ENCODE measurements at places on chromosomes 2 and 18.

GRCh38 chr18:41459656-41460055, 495.4 kb upstream of the PIK3C3 start:
- no peak for DNase-seq

DNA sequence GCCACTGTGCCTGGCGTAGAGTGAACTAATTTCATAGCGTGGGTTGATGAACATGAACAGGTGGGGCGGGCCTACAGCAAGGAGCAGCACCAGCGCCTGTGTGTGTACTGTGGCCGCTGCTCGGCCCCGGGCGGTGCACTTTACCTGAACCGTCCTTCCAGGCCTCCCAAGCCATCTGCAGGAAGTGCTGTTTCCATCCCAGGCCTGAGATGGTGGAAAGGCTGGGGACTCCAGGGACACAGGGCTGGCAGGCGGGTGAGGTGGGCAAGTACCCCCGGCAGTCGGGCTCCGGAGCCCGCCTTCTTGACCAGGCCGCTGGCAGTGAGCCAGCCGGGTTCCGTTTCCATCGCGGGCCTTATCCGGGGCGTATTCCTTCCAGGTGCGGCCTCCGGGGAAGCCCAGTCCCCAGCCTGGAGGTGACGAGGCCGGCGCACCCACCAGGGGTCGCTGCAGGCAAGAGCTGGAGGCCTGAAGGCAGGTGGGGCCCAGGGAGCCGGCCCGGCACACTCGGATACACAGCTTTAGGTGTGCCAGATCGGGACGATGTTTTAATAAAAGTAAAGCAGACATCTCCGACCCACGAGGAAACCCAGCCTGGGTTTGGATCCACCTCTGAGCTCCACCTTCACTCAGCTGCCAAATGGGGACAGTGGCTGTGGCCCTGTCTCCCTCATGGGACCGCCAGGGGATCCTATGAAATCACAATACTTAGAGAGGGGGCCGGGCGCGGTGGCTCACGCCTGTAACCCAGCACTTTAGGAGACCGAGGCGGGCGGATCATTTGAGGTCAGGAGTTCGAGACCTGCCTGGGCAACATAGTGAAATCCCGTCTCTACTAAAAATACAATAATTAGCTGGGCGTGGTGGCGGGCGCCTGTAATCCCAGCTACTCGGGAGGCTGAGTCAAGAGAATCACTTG, 22.7 kb upstream of the PDIA6 start:
- peak; percentile 73 for DNase-seq

DNA sequence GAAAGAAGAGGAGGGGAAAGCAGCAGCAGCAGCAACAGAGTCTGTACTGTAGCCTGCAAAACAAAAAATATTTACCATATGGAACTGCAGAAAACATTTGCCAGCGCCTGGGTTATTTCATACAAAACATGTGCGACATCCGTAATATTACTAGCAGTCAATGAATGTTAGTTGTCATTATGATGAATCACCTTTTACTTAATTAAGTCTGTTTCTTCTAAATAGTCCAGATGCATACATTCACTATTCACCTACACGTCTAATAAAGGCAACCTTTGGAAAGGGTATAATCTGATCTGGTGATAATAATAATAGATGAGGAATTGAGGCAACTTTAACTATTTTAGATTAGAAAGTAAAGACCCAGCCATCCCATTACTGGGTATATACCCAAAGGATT, 426.3 kb upstream of the ST6GAL2 start:
- DNase-seq: no peak

- DNase-seq: no peak
These were observed 45.6 kb downstream of the CEP192 start for GRCh38 chr18:13036622-13037320.

GRCh38 chr18:35138773-35139172, 97.6 kb downstream of the MAPRE2 start:
- no peak for DNase-seq

DNA sequence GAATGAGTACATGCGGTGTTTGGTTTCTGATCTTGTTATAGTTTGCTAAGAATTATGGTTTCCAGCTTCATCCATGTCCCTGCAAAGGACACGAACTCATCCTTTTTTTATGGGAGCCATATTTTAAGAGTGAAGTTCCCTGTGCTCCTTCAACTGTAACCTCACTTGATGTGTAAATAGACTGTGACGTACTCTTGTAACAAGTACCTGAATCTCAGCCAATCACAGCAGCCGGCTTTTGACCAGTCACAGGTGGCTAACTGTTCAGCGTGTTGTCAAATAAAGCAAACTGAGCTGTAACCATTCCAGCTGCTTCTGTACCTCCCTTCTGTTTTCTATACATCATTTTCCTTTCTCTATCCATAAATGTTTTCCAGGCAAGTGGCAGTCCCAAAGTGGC, 774.3 kb upstream of the HS6ST1 start:
- no peak for DNase-seq

GRCh38 chr2:189002079-189002478, 27.9 kb downstream of the COL3A1 start:
- DNase-seq: no peak

- DNase-seq: no peak
These were observed 164.1 kb upstream of the GATA6 start for GRCh38 chr18:22005191-22005841.

DNA sequence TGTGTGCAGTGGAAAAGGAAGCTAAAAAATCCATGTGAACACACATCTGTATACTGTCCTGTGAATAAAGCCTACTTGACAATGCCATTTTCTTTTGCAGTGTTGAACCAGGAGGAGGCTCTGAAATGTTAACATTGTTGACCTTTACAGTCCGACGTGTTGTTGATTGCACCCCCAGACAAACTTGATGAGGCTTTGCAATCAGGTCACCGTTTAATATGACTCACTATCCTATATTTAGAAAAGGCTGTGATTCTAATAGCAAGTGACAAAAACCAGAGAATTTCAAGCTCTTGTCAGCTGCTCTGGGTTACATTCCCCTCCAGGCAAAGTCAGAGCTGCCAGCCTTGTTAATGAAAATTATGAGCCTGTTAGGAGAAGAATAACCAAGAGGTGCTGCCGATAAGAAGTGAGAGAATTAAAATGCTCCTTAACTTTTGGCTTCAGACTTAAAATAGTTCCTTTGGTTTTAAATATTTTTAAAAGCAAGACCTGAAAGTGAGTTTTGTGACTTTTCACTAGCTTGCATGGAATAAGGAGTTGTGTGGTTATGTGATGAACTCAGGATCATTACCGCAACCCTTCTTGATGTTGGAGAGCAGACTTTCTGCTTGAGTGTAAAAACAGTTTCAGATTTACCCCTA, 162.1 kb downstream of the QPCT start:
- DNase-seq: no peak

DNA sequence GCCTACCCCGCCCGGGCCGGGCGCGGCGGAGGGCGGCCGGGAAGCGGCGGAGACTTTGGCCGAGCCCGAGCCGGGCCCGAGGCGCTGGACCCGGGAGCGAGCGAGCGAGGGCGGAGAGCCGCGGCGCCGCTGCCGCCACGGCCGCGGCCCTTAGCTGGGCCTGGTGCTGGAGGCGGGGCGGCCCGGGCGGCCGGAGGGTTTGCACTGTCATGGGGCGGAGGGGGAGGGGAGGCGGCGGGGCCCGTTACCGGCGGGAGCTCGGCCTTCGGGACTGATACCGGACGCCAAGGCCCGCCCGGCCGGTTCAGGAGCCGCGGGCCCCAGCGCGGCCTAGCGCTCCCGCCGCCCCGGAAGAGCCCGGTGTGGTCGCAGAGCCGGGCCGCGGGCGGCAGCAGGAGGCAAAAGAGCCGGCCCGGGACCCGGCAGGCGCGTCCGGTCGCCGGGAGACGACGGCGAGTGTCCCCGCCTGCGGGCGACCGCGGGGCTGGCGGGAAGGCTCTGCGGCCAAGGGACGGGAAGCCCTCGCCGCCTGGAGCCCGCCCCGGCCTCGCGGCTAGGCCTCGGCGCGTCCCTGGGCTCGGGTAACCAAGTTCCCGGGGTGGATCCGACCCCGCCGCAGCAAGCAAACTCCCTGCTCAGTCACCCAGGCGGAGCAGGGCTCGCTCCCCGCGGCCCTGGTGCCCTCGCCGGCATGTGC, 697 bp downstream of the KCMF1 start:
- peak; percentile 70 for DNase-seq

- no peak for DNase-seq
These were observed 34.4 kb downstream of the TRIP12 start for GRCh38 chr2:229887441-229887840.

DNA sequence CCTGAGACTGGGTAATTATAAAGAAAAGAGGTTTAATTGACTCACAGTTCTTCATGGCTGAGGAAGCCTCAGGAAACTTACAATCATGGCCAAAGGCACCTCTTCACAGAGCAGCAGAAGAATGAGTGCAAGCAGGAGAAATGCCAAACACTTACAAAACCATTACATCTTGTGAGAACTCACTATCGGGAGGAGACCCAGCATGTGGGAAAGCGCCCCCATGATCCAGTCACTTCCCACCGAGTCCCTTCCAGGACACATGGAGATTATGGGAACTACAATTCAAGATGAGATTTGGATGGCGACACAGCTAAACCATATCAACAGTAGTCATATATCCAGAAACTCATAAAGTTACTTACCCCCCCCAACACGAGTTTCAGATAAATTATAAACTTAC, 28.6 kb downstream of the TLK1 start:
- DNase-seq: no peak

DNA sequence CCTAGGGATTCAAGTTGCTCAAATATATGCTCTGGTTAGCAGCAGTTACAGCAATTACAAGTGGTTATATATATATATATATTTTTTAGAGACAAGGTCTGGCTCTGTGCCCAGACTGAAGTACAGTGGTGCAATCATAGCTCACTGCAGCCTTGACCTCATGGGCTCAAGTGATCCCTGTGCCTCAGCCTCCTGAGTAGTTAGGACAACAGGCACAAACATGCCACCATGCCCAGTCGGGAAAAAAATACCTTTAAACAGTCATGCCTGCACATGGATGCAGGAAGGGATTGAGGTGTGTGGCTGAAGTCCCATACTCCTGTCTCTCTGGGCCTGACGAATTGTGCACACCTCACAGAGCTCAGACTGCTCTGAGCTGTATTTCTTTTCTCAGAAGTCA, 19.6 kb upstream of the DNAH7 start:
- no peak for DNase-seq

DNA sequence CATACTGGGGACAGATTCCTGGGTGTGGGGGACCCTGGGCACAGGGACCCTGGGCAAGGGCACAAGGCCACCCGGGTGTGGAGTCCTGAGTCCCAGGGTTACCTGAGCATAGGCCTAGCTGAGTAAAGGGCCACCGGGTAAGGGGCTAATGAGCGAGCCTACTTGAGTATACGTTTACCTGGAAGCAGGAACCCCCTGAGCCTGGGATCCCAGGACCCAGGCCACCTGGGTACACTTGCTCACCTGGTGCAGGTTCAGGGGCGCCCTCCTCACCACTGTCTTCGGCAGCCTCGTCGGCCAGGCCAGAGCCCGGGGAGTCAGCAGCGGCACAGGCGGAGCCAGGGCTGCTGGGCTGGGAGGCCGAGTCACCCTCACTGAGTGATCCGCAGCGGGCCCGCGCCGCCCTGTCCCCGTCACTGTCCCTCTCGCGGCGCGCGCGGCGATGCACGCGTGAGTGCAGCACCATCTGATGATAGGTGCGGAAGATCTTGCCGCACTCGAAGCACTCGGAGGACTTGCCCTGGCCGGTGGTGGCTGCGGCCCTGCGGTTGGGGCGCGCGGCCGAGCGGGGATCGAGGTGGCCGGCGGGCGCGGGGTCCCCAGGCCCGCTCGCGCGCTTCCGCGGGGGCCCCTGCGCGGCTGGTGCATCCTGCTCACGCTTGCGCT, 53.9 kb downstream of the ZNF516 start:
- DNase-seq: no peak

DNA sequence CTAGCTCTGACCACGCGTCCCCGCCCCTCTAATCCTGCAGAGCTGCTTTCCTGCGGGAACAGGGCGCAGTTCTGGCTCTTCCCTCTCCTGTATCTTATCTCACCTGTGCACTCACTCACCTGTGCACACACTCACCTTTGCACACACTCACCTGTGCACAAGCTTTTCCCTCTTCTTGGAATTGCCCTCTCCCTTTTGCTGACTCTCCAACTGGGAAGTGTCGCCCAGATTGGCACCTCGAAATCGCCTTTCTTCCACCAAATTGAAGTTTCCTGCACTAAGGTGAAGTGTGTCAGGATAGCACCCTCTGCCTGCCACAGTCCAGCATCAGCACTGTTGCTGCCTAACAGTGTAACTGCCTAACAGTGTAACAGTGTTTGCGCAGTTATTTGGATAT, 566 bp upstream of the CMPK2 start:
- peak; percentile 36 for DNase-seq

GRCh38 chr18:22391407-22392345, 26.0 kb downstream of the CTAGE1 start:
- DNase-seq: peak; percentile 61
